NCI-H1436 (cell line): ENCODE measurements at places on chromosomes 2 and 18.

GRCh38 chr2:60466161-60466702 is 87.2 kb downstream of the BCL11A start:
- no peak for DNase-seq

DNA sequence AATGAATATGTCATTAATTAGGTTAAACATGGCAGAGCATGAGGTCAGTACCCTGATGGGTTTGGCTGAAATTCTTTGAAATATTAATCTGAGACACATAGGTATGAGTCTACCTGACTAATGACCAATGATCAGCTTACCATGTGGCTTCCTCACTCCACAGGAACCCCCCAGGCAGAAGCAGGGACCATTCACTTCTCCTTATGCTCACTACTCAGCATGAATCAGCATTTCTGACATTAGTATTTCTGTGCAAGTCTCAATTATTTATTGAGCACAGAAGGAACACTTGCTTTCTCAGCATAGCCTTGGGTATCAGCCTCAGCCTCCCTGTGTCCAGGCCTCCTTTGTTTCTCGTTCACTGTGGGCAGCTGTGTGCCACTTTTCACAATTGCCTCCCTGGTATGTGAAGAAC is 9.3 kb upstream of the KCNE4 start:
- DNase-seq, result no peak

- DNase-seq, result no peak
These were observed 122.3 kb downstream of the LYPD6B start for GRCh38 chr2:149160701-149161217.

- no peak for DNase-seq
These were observed 106.3 kb downstream of the RNF144A start for GRCh38 chr2:7023542-7023941.

GRCh38 chr2:225270053-225270452 is 129.5 kb upstream of the NYAP2 start:
- no peak for DNase-seq

DNA sequence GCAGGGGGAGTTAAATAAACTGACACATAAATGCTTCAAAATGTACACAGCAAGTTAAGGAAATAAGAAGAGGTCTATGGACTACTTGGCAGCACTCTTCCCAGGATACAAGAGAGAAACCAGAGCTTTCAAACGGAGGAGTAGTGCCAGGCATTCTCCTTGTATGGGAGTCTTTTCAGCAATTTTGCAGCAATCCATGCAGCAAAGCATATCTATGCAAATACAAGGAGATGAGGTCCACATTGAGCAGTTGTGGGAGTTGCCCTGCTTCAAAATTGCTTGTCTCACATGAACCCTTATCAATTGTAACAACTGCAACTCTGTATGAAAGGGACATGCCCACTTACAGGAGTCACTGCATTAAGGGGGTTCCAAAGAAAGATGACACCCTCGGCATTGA is 37.8 kb downstream of the SCN9A start:
- no peak for DNase-seq

DNA sequence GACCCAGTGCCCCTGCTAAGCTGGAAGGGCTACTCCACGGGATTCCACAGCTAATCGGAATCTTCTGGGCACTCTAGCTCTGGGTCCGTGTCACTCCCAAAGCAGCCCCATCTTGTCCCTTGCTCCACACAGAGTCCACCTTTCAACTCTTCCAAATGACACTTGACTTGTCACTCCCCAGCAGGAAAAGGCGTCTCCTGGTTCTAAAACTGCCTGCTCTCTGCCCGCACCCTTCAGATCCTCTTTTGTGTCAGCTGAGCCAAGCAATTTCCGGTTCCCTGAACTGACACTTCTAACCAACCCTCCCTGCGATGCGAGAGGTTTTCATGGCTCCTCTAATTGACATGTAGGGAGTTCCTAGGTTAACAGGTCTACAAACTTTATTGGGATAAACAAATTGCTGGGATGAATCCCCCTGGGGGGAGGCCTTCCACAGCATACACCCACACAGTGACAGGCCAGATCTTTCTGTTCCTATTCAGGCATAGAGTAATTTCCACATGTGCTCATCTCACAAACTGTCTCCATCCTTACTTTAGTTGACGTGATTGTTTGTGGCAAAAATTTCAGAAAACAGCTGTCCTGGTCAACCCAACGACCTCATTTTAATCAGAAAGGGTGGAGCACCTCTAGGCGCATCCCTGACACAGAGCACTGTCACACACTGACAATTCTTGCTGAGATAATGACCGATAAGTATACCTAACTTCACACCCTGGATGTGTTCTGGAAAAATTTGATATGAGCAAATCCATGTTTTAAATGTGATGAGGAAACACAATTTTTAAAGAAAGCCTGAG is 104.9 kb downstream of the RBMS1 start:
- no peak for DNase-seq

- DNase-seq, result no peak
These were observed 171.6 kb downstream of the MBD2 start for GRCh38 chr18:54052732-54053429.

DNA sequence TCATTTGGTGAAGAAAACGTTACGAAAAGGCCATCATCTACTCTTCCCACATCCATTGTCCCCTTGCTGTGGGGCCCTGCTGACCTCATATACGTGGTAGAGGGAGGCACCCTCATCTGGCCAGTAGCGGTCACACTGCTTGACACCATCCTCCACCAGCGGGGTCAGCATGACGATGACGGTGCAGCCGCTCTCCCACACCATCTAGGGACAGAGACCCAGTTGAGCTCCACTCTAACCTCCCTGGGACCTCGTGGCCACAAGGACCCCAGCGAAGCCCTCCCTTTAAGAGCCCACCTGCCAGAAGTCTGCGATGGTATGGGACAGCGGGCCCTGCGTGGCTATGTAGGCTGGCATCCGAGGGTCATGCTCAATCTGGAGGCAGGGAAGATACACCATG is 13.1 kb downstream of the PTPRN start:
- DNase-seq, result no peak

GRCh38 chr2:47232738-47233415 is 77.8 kb upstream of the STPG4 start:
- no peak for DNase-seq

DNA sequence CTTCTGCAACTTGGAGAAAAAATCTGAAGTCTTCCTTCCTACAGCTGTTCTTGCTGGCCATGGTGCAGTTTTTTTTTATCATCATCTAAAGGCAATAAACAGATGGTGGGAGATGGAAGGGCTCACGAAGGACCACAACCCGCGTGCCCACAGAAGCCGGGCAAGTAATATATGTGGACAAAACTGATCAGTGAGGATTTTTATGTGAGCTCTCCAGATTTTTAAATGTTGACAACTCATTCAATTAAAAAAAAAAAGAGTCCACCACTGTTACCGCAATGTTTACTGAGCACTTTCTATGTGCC is 55.9 kb upstream of the CREB1 start:
- no peak for DNase-seq

- DNase-seq, result no peak
These were observed 80.7 kb upstream of the ITGA4 start for GRCh38 chr2:181376442-181376841.

GRCh38 chr2:162475661-162476060 is 131.7 kb downstream of the GCA start:
- peak; percentile 98 for DNase-seq

DNA sequence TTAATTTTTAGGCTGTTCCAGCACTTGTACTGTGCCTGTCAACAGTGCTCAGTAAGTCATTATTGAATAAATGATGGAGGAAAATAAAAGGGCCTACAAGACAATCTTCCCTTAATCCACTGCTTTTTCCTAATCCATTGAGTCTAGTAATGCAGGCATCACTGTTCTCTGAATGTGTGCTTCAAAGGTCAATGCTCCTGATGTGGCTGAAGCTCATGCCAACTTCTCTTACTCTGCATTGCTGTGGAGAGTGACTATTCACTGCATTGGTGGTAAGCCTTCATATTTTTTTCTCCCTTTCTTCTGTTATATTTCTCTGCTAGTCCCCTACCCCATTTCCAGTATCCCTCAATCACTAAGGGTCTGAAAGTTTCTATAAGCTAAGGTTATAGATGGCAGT is 31.9 kb upstream of the MYO1B start:
- DNase-seq, result no peak

DNA sequence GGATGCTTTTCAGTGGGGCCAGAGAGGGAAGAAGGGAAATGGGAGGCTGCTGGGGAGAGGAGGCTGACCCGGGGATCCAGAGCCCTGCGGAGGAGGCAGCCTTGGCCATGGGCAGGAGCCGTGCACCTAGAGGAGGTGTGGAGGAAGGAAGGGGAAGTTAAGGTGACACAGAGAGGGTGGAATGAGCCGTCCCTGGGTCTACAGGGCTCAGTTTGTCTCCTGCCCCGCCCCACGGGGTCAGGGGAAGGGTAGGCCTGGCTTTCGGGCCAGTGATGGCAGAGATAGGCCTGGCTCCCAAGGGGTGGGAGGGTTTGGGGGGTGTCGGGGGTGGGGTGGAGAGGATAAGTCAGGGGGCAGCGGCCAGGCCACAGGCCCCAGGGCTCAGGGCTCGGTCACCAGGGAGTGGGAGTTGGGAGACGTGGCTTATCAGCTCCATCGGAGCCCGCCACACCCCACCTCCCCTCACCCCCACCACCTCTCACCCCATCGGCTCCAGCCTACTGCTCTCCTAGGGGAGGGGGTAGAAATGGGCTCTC is 39.5 kb upstream of the NOTO start:
- DNase-seq, result no peak

- DNase-seq, result no peak
These were observed 28.8 kb downstream of the LOXHD1 start for GRCh38 chr18:46628206-46628605.

- DNase-seq, result no peak
These were observed 99.9 kb upstream of the LINC00305 start for GRCh38 chr18:64248836-64249235.

GRCh38 chr2:239376942-239377531 is 23.8 kb downstream of the HDAC4 start:
- no peak for DNase-seq

DNA sequence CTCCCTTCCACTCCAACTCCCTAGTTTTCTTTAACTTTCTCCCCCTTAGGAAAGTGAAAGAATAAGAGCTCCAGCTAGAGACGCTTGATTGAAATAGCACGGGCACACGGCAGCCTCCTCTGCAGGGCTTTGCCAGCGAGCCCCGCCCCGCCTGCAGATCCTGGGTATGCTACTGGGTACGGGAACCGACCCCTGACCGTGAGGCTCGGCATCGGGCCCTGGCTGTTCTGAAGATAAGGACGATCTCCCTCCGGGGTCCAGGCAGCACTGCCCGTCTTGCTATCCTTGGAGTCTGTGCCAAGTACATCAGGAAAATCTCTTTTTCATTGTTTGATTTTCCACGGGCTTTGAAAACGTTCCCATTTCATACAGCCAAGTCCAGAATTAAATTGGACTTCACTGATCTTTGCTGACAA is 284.5 kb downstream of the MTX2 start:
- DNase-seq, result peak; percentile 50

GRCh38 chr2:237161189-237161588 is 75.5 kb downstream of the COPS8 start:
- DNase-seq, result no peak

DNA sequence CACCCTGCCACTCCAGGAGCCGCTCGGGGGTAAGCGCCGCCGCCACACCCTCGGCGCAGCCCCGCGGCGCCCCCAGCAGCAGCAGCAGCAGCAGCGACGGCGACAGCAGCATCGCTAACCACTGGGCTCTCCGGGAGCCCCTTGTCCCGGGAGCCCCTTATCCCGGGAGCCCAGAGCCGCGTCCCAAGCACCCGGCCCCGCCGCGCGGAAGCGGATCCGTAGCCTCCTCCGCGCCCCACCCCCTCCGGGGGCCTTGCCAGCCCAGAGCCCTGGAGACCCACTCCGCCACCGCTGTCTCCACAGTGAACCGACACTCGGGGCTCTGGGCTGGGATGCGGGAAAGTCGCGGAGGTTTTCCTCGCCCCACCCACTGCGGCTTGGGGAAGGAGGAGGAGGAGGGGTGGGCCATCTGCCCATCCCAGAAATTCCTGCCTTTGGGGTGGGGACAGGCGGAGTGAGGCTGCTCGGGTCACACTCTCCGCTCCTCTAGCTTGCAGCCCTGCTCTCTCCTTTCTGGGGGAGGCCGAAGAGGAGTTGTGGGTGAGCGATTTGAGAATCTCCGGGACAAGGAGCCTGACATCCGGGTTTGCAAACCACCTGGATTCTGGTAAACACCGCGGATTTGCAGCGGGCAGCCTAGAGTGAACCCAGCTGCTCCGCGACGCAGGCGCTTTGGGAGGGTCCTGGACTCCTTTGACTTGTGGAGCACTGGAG is at the start of gene PLA2R1:
TSS of gene PLA2R1 (minus strand) at position 324 of the 714 bp plus-strand sequence. CDS start at position 112, 212 bp downstream.
- no peak for DNase-seq

DNA sequence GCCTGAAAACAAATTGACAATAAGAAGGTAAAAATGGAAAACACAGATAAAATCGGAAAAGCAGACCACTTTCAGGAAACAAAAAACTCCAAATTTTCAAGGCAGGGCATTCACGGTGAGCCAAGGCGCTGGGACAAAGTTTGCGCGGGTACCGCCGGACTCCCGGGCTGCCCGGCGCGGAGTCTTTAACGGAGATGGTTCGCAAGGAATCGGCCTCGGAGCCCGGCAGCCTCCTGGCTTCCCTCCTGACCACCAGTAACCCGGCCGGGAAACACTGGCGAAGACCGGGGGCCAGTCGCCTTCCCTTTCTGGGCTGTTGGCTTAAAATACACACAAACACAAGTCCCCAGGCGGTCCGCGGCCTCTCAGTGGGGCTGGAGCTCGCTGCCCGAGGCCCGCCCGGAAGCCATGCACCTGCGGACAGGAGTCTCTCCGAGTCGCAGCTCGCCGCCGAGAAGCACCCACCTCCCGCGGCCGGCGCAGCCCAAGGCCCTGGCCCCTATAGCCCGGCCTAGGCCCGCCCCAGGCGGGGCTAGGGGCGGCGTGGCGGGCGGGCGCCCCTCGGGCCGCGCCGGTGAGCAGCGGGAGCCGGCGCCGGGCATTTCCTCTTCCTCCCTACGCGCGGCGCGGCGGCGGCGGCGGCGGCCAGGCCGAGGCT is 622 bp upstream of the KCMF1 start:
- peak; percentile 52 for DNase-seq

GRCh38 chr2:114735126-114735525 is 292.7 kb downstream of the DPP10 start:
- no peak for DNase-seq

DNA sequence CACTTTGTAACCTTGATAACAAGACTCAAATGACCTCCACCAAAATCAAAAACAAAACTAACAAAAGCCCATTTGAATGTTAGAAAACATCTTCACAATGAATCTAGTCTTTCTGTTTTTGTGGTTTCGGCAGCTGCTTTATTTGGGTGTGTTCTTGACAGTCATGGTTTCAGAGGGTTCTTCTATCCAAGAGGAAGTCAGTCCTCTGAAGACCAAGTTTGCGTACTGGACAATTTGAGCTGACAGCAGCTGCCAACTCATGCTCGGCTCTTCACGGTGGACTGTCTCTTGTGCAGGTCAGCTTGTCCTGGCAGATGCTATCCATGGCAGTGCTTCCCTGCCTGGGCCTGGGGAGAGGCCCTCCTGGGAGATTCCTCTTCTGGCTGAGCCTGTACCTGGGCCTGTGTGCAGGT is 91.0 kb downstream of the TMEM17 start:
- no peak for DNase-seq
